ENCODE measurements at places on chromosomes 6 and 20.
A peak's percentile ranks its signal among the peaks of the same experiment; 100 is the strongest.

DNA sequence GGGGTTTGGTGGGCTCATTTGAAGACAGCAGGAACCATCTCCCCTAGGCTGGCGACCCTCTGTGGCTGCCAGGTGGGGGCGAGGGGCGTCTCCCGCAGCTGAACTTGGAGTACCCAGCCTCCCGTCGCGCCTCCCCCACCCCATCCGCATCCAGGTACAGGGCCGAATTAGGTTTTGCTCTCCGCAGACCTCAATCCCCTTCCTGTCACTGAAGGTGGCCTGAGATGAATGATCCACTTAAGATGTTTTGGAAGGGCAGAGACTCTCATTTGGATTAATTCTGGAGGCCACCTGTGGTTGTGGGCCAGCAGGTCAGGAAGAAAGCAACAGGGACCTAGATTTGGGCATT lies 493 bp downstream of the CD83 start:
- no peak for DNase-seq

GRCh38 chr6:150908901-150909300 lies 43.4 kb downstream of the MTHFD1L start:
- no peak for DNase-seq

DNA sequence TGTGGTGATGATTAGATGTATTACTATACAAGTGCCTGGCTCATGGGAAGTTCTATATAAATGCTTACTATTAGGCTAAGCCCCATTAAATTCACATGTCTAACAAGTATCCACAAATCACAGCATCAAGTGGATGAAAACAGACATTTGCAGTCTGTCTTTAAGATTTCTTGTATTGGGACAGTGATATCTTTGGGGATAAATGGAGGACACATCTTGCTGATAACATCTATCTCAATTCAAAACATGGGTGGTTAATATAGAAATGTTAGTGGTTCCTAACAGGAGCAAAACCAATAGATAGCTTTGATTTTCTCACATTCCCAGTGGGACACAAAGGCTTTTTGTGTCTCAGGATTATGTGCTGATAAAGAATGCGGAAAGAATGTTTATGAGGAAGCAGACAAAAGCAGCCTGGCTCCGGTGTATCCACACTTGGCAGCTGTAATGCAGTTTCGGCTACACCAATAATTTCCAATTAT lies 29.3 kb downstream of the PTPRK start:
- no peak for DNase-seq

- DNase-seq = no peak
These were observed 103.6 kb downstream of the COL12A1 start for GRCh38 chr6:75102301-75102700.

GRCh38 chr6:24494821-24495795 lies at the start of gene ALDH5A1:
Gene ALDH5A1 (plus strand): TSS chr6:24494969. CDS start chr6:24494997, 28 bp downstream.
- DNase-seq = peak; percentile 30

DNA sequence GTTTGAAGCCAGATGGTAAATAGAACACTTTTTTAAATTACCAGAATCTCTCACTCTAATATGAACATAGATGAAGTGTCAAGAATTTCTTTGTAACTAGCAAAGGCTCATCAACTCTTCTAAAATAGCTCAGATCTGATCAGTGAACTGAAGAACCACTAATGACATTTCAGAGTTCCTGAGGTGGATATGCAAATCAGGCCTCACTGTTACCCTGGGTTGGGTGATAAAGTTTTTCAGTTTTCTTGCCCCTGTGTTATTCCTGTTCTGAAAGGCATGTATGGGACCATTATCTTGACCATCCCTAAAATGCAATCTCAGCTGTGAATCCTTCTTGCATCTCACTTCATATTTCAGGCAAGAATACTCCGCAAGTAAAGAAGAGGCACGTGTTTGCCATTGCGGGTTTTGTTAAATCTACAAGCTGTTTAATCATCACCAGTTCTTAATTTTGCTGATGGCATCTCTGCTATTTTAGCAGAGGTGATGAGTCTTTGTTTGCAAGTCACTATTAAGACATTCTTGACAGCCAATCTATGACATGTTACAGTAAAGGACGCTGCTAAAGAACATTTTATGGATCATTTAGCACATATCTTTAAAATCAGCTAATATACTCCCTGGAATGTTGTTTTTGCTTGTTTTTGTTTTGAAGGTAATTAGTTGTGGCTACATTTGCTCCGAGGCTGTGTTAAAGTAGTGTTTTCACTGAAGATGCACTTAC lies 47.9 kb downstream of the KHDC1L start:
- DNase-seq = no peak

DNA sequence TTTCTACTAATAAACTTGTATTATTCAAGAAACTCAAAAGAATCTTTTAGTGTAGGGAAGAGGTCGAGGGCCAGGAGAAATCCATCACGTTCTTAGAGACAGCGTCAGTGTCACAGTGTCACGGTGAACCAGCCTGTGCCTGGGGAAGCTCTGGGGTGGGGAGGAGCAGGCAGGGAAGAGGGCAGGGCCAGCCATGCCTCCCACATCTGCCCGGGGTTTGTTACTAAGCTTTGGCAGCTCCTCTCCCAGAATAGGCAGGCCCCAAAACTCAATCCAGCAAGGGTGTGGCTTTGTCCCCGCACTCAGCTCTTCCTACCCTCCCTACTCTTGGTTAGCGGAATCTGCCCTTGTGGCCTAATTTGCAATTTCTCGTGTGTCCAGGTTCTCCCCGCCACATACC lies 72.9 kb downstream of the TCP11 start:
- DNase-seq = no peak

- DNase-seq = no peak
These were observed 38.8 kb downstream of the ELOVL5 start for GRCh38 chr6:53309901-53310300.

Measured in esophagus squamous epithelium (tissue), 5 donors.